ENCODE measurements at places on chromosomes 13 and 19.
A peak's percentile ranks its signal among the peaks of the same experiment; 100 is the strongest.

DNA sequence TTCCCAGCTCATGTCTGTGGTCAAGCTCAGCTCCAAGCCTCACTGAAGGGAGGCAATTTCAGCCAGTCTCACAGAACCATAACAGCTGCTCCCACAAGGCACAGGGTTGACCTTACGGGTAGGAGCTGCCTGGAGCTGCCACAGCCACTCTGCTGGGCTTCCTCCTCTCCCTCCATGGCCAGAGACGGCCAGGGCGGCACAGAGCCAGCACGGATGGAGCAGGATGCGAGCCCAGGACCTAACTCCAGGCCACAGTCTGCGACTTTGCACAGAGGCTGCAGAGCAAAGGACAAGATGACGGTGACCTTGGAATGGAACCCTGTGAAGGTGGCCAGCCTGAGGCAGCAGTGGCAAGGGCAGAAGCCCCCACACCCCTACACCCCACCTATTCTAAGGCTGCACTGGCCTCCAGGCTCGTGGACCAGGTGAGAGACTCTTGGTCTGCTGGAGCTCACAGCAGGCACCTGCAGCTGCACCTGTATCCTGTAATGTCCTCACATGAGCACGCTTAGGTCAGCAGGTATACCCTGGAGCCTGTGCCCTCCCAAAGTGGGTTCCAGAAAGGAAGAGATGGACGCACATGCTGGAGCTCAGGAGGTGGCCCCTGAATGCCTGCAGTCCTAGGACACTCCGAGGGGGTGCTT, 29.6 kb downstream of the ADPRHL1 start:
- no peak for DNase-seq

- DNase-seq, result no peak
Observed at GRCh38 chr13:103694471-103694870, 628.3 kb upstream of the SLC10A2 start.

DNA sequence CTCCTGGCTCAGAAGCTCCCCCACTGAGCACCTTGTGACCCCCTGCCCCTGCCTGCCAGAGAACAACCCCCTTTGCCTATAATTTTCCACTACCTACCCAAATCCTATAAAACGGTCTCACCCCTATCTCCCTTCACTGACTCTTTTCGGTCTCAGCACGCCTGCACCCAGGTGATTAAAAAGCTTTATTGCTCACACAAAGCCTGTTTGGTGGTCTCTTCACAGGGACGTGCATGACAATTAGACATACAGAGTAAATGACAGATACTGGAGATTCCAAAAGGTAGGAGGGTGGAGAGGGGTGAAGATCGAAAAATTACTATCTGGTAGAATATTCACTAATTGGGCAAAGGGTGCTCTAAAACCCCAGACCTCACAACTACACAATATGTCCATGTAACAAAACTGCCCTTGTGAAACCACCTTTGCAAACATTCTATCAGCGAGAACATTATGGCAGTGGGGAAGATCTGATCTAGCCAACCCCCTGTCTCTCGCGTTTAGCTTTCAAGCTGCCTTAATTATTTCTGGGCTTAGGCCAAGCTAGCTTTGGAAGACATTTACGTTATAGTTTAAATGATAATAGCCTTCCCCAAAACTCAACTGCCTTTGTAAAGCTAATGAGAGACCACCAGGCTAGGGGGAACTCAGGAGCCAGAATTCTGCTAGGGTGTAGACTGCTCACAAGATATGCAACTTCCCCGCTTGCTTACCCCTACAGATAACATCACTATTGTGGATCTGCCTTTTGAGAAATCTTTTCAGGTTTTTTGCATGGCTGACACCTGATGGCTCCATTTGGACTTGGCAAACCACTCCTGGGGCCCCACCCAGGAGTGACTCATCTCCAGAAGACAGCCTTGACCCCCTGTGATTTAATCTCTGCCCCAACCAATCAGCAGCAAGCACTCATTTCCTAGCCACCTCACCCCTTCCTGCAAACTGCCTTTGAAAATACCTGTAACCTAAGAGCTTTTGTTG, 1534.0 kb upstream of the SPRY2 start:
- no peak for DNase-seq

GRCh38 chr19:12567951-12568350, 16.7 kb upstream of the ZNF564 start:
- DNase-seq, result no peak

- no peak for DNase-seq
Observed at GRCh38 chr13:49476529-49476928, 19.2 kb upstream of the PHF11 start.

DNA sequence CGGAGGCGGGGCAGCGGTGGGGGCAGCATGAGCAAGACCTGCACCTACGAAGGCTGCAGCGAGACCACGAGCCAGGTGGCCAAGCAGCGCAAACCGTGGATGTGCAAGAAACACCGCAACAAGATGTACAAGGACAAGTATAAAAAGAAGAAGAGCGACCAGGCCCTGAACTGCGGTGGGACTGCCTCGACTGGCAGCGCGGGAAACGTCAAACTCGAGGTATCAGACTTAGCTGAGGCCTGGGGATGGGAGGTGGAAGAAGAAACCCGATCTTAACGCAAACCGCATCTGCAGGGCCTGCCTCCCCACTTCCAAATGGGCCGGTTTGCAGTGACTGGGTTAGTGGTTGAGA, 693 bp downstream of the RFXAP start:
- peak; percentile 12 for DNase-seq

- DNase-seq, result no peak
Observed at GRCh38 chr13:86098511-86098910, 299.3 kb upstream of the SLITRK6 start.

GRCh38 chr13:98133946-98134345, 8.9 kb upstream of the FARP1 start:
- no peak for DNase-seq

DNA sequence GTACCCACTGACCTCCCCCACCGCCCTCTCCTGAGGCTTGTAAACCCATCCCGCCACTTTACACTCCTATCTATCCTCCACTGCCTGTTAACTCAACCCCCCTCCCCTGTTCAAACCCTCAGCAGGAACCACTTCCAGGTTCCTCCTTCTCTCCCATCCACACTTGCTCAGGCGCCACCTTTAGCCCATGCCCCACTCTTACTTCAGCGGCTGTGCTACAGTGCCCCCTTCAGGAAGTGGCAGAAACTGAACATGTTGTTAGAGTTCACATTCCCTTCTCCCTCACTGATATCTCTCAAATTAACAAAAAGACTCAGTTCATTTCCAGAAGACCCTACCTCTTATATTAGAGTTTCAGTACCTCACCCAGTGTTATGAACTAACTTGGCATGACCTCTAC, 49.4 kb downstream of the ZNF91 start:
- no peak for DNase-seq

- DNase-seq, result no peak
Observed at GRCh38 chr13:28864544-28864943, 44.4 kb downstream of the MTUS2 start.

DNA sequence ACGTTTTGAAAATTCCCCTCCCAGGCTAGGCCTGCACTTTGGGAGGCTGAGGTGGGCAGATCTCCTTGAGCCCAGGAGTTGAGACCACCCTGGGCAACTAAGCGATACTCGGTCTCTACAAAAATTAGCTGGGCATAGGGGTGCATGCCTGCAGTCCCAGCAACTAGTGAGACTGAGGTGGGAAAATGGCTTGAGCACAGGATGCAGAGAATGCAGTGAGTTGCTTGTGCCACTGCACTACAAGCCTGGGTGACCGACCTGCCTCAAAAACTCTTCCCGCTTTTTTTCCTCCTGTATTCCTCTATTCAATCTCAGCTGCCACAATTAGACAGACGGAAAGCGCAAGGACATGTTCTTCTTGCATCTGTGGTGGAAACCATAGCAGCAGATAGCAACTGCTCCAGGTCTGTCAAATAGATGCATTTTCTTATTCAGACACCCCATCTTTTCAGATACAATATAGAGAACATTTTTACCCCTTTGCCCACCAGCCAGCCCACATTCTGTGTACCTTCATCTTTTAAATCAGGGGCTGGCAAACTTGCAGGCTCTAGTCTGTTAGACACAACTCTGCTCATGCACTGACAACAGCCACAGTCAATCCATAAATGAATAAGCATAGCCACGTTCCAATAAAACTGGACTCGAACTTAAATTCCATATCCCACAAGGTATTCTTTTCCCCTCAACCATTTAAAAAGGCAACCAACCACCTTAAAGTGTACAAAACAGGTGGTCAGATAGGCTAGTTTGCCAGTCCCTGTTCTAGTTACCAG, 4.8 kb downstream of the TPT1 start:
- DNase-seq, result no peak

GRCh38 chr19:47096100-47096704, 17.4 kb downstream of the ZC3H4 start:
- no peak for DNase-seq

GRCh38 chr13:63696055-63696454, 2280.4 kb upstream of the PCDH20 start:
- DNase-seq, result no peak

DNA sequence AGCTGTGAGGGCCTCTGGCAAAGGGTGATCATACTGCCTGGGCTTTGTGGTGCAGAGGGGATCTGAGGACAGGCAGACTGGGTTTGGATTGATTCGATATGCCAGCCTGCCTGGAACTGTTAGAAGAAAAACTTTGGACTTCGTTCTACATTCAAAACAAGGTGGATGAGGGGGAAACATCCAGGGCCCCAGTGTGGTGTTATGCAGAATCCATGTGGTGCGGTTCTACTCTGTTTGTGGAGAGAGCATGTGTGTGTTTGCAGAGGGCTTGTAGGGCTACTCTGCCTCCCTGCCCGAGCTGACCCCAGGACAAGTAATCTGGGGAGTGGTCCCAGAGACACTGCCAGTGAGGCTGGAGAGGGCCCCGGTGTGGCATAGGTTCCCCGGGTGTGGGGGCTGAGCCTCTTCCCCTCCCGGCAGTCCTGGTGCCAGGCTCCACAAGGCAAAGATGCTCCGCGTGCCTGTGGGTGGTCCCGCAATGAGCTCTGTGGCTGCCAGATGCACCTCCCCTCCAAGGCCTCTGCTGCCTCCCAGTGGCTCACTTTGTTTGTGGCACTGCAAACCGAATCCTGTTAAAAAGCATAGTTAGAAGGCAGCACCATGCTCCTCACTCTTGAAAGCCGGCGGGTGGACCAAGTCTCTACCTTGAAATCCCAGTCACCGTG, 22.3 kb upstream of the TFDP1 start:
- DNase-seq, result peak; percentile 30

DNA sequence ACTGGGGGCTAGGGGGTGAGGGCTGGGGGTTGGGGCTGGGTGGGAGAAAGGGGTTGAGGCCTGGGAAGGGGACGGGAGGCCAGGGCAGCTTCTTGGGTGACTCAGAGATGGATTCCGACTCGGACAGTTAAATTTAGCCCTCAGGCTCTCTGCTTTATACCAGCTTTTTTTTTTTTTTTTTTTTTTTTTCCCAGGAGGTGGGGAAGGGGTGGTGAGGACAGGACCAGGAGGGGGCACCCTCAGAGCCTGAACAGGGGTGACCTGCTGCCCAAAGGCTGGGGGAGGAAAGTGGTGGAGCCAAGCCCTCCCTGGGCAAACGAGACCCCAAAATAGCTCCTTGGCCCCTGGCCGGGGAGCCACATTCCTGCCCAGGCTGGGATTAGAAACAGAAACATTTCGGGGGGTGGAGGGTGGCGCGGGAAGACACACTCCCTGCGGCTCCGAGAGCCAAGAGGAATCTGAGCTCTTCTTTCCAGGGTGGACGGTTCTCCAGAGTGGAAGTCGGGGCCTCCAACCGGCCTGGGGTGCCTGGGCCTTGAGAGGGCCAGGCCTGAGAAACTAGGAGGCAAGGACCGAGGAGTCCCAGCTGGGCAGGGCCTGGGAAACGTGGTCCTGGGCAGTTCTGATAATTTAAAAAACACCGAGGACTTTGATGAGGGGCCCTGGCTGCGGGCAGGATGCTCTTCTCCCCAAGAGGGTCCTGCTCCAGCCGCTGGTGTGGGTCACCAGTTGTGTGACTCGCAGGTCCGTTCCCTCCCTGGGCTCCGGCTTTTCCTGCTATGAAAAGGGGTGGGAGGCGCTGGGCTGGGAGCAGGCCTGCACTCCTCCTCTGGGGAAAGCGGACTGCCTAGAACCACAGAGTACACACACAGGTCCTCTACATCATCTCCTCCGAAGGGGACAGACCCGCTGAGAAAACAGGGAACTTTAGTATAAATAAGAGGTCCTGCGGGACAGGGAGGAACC, 813 bp upstream of the DMPK start:
- no peak for DNase-seq

DNA sequence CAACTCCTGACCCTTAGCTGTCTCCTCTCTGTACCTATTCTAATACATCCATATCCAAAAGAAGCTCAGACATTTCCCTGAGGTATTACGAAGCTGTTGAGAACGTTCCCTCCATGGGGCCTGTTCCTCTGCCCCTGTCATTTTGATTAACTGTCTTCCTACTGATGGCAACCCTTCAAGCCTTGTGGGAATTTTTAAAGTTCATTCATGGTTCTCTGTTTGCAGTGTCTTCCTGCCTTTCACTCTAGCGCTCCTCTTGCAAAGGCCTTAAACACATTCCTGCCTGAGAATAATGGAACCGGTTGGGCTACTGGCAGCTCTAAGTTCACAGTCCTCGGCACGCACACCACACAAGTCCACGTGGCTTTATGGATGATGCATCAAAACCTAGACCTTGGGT, 66.1 kb downstream of the LHFPL6 start:
- no peak for DNase-seq

GRCh38 chr13:20487927-20488326, 37.7 kb downstream of the CRYL1 start:
- no peak for DNase-seq

GRCh38 chr13:39100996-39101738, 62.9 kb downstream of the NHLRC3 start:
- DNase-seq, result no peak

DNA sequence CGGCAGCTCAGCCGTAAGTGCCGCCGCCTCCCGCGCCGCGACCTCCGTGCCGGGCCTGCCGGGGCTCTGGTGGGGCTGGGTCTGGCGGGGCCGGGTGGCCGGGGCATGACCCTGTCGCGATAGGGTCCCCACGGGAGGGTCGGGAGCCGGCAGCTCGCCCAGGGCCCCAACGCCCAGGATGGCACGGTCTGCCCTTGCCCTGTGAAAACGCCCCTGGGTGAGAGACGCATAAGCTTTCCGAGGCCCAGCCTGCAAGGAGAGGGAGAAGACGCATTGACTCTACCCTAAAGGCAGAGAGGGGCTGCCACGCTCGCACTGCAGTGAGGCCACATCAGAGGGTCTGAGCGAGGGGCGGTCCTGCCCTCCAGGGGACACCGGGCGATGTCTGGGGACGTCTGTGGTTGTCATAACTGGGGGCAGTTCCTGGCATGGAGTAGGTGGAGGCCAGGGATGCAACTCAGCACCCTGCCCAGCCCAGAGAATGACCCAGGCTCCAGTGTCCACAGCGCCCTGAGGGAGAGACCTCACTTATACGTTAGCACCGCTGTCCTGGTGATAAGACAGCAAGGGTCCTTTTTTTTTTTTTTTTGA, 539 bp downstream of the ZNF554 start:
- no peak for DNase-seq

- peak; percentile 42 for DNase-seq
Observed at GRCh38 chr19:38213911-38214625, 10.0 kb downstream of the DPF1 start.

Measured in stimulated activated CD8-positive, alpha-beta memory T cell treated with anti-CD3 and anti-CD28 coated beads, Interleukin-7, amount 100 ng/mL, for 24 hours (primary cell).